Activated CD4-positive, CD25-positive, alpha-beta regulatory T cell (primary cell): ENCODE measurements at places on chromosomes 6 and 20.

DNA sequence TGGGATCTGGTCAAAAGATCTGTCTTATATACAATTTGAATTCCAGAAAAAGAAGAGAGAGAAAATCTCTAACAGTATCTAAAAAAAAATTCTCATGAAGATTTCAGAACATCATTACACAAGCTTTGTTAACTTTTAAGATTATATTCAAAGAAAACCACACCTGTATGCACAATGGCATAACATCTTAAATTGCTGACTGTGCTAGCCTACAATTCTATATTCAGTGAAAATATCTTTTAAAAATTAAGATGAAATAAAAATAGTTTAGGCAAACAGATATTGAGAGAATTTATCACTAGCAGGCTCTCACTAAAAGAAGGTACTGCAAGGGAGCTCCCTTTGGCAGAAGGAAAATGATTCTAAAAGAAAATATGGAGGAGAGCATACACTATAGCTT lies 100.3 kb downstream of the BCKDHB start:
- no peak for DNase-seq

DNA sequence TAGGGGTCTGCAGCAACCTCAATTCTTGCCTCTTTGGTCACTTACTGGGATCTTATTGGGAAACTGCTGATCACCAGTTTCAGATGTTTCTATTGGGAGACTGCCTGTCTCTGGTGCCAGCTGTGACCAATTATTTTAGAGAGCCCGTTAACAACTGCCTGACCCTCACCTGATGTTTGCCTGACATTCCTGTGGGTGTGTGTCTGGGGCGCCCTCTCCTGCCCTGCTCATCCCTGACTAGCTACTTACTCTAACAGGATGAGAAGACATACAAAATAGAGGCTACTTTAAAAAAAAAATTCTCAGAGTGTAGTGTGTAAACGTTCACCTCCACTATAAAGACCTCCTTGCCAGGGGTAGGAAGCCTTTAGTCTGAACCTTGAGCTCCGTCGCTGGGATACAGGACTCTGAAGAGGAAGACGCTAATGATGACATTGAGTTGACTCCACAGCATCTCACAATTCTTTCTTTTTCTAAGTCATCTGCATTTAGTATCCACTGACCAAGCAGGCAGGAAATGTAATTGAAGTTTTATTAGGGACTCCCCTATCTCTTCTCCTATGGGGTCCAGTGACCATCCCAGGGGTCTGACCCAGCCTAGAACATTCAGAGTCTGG lies 54.6 kb upstream of the DDR1 start:
- no peak for DNase-seq

GRCh38 chr6:79064635-79065034 lies 13.4 kb downstream of the PHIP start:
- no peak for DNase-seq

GRCh38 chr20:41142245-41142644 lies 4.9 kb downstream of the PLCG1 start:
- no peak for DNase-seq

DNA sequence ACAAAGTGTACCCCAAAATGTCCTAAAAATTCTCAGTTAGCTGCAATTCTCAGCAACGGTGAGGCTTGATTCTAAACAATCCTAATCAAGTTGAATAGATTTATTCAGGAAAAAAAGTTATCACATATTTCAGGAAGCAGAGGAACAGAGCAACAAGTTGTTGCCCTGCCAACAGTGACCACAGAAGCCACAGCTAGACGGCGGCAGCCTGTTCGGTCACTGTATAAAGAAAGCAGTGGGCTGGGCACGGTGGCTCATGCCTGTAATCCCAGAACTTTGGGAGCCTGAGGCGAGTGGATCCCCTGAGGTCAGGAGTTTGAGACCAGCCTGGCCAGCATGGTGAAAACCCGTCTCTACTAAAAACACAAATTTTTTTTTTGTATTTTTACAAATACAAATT lies 171.2 kb upstream of the BMP5 start:
- no peak for DNase-seq
